ENCODE measurements at places on chromosomes 11 and 22.

DNA sequence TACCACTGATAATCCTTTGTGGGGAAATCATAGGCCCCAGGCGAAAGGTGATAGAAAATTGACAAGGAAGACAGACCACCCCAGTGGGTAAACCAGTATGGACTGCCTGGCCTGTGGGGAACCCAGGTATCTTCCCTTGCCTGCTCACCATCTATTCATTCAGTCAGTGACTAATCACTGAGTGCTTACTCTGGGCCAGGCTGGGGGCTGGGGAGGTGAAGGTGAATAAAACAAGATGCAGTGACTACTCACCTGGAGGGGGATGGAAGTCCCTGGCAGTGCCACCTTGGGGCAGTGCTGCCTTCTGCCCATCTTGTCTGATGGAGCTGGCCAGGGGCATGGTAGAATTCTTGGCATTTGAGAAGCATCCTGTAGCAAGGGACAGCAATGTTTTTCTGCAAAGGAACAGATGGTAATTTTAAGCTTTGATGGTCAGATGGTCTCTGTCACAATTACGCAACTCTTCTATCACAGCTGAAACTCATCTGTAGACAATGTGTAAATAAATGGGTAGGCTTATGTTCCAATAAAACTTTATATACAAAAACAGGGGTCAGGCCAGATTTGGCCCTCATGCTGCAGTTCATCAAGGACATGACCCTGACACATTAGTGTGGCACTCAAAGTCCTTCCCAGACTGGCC, 4.6 kb downstream of the ISX start:
- no peak for DNase-seq

- DNase-seq: no peak
Observed at GRCh38 chr11:101553891-101554292, 29.9 kb downstream of the TRPC6 start.

DNA sequence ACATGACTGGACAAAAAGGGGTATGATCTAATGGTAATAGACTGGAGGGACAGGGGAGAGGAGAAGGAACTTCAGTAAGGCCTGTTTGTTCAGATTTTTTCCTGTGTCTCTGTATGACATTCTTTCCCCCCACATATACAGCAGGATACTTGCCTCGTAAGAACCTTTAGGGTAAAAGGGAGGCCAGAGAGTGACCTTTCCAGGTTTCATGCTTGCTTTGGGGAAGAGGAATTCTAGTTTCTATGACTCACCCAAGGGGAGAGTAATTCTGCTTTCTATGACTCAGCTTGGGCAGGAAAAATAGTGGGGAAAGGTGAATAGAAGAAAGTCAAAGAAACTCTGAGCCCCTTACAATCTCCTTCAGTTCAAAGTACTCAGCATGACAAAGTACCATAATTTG, 457.0 kb downstream of the DLG2 start:
- no peak for DNase-seq

DNA sequence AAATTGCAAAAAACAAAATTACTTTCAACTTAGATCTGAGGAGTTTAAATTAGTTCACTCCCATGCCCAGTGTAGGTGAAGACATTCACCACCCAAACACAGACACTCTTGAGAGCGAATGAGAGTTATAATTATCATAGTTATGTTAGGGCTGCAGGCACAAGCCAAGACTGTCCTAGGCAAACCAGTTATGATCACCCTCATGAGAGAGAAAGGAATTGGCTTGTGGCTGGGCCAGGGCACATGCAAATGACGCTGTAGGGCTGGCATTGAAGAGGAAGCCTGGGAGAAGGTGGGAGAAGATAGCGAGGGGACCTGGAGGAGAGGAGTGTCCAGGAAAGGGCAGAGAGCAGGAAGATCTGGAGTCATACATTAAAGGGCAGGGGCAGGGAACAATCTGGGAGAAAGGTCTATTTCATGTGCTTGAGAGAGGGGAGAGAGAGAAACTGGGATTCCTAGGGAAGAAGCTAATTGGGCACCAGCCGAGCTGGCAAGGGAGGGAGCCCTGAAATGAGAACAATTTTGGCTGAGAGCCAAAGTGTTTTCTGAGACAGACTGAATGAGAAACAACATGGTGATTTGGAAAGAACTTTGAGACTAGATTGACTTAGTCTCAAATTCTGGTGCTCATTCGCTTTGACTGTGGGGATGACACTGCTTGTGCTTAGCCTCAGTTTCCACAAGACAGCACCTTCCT, 279.9 kb downstream of the KIRREL3 start:
- no peak for DNase-seq

DNA sequence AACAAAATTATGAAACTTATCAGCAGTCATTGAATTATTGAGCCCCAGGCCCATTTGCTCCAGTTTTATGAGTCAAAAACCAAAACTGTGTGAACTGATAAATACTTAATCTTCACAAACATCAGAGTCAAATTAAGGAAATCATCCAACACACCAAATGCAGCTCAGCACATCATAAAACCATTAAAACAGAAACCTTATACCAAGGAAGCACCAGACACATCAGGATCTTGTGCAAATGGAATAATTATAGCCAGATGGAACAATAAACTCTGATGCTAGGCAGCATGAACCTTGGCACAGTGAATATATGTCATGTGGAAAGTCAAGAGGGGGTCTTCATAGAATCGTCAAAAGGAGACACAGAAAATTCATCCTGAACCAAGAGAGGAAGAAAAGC, 410.7 kb upstream of the API5 start:
- DNase-seq: no peak

DNA sequence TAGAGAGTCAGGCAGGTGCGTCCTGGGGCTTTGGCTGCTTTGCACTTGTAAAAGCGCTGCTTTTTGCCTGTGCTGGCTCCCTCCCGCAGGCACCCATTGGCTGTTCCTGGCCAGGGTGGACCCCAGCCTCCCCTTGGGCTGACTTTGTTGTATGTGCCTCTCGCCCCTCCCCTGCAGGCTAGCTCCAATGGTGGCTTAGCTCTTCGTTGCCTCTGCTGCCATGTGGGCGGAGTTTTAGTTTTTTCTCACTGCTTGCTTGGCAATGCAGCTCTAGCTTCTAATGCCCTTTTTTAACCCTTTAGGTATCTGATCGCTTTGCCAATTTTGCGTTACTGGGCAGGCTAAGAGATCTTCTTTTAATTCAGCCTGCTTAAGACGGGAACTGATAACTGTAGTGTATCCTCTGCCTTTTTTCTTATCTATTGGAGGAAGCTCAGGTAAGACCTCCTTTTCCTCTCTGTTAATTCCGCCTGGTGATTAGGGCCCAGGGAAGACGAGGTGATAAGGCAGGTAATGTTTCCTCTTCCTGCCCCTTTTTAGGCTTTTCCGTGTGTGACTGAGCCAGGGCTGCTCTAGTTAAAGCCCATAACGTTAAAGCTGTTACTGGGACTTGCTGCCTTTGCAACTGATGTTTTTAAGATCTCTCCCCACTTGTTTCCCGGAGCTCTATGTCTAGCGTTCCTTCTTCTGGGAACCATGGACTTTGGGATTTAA, 11.7 kb upstream of the GLYATL1 start:
- DNase-seq: no peak

Data from Panc1 (cell line).